ENCODE measurements at places on chromosomes 5 and 9.

DNA sequence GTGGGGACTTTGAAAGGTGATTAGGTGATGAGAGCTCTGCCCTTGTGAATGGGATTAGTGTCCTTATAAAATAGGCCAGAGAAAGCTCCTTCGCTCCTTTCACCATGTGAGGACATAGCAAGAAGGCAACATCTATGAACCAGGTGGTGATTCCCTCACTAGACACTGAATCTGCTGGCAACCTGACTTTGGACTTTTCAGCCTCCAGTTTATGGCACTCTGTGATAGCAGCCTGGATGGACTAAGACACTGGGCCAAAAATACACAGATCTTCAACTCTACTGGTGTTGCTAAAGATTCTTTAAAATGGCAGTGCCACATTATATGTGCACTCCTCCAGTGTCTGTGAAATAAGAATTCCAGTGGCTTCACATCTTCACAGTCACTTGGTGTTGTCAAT lies 41.2 kb upstream of the COL15A1 start:
- no peak for DNase-seq

GRCh38 chr5:51095486-51095885 lies 287.8 kb upstream of the ISL1 start:
- DNase-seq = no peak

DNA sequence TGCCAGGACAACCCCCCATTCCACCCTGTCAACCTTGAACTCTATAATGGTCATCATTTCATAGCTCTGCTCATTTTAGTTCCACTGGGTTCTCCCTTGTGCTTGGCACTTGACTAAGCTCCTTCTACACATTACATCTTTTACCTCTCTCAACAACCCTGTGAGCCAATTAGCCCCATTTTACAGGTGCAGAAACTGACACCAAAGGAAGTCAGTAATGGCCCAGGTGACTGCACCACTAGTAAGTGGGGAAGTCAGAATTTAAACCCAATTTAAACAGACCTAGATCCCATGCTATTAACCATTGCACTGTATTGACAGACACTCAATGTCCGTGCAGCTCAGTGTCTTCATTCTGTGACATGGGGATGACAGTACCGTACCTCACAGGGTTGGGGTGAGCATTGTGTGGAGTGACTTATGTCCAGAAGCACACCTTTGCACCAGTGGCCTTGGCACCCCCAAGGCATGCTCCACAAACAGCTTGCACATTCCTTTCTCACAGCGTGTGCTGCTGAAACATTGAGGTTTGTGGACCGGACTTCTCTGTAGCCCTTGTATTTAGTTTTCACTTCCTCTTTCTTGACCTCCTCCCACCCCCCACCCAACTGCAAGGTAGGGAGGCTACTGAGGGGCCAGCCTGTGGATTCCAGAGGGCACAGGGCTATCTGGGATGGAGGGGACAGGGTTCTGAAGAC lies 23.1 kb downstream of the IRF1 start:
- no peak for DNase-seq

DNA sequence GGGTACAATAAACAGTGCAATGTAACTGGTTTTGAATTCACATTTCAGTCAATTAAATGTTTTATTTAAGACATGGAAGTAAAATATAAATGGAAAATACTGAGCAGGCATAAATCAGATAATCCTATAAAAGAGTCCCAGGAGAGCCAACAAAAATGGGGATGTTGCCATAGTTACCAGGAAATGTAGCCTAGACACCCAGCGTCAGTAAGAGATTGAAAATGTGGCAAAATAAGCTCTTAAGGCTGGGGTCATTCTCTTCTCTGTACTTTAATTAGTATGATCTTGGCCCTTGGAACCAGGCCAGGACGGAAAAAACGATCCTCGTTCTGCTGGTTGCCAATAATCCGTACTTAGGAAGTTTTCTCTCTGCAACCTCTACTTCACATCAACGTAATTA lies 18.9 kb upstream of the RASEF start:
- DNase-seq = no peak

Data from stimulated activated CD8-positive, alpha-beta memory T cell treated with anti-CD3 and anti-CD28 coated beads, Interleukin-7, amount 100 ng/mL, for 24 hours (primary cell).